Mesothelial cell of epicardium (in vitro differentiated cells): ENCODE measurements at places on chromosomes 16 and 17. TPM values are rescaled to one million over a fixed set of nuclear protein-coding genes. Genes with fewer than 3 reads are reported as not detected.

The KCNAB3 gene
- 18.4 to 18.8 TPM (median 18.5 TPM) in 3 replicates for total RNA-seq

The RPL13 gene
- 2,065 to 2,192 TPM (median 2,184 TPM) in 3 replicates for total RNA-seq

The CDRT15L2 gene
- total RNA-seq = not detected in 3 replicates

The LGALS9B gene
- total RNA-seq = not detected in 3 replicates

The HOXB7 gene
- total RNA-seq = 18.6 to 20.3 TPM (median 19.5 TPM) in 3 replicates

The TP53TG3F gene
- not detected in 3 replicates for total RNA-seq

The OR1F1 gene
- total RNA-seq = not detected in 3 replicates

The PHB1 gene
- 136 to 147 TPM (median 144 TPM) in 3 replicates for total RNA-seq

The OR1D5 gene
- not detected in 3 replicates for total RNA-seq

The TBC1D28 gene
- total RNA-seq = 0.18 to 0.52 TPM (median 0.45 TPM) in 3 replicates

The GAS2L2 gene
- total RNA-seq = 0.09 to 0.20 TPM (median 0.11 TPM) in 3 replicates

The ST6GALNAC2 gene
- total RNA-seq = 1.3 to 1.9 TPM (median 1.5 TPM) in 3 replicates

The OR3A3 gene
- not detected in 3 replicates for total RNA-seq

The RMI2 gene
- total RNA-seq = 18.6 to 22.4 TPM (median 19.1 TPM) in 3 replicates

The MAP3K14 gene
- 8.9 to 9.9 TPM (median 9.8 TPM) in 3 replicates for total RNA-seq

The MMP28 gene
- total RNA-seq = 0.34 to 0.86 TPM in 2 of 3 replicates, not detected in the other

The TSR3 gene
- 42.1 to 43.7 TPM (median 42.7 TPM) in 3 replicates for total RNA-seq

The CSH1 gene
- 0.61 TPM in 1 of 3 replicates, not detected in the others for total RNA-seq

The ALOX15 gene
- 0.18 to 0.45 TPM (median 0.36 TPM) in 3 replicates for total RNA-seq

The KCNH6 gene
- total RNA-seq = 0.16 TPM in 1 of 3 replicates, not detected in the others

The CD19 gene
- not detected in 3 replicates for total RNA-seq
